ENCODE measurements at places on chromosomes 16 and 17.
A peak's percentile ranks its signal among the peaks of the same experiment; 100 is the strongest.

- peak; percentile 40 for DNase-seq
Measured at GRCh38 chr17:62800585-62800984, 7.5 kb downstream of the MARCHF10 start.

DNA sequence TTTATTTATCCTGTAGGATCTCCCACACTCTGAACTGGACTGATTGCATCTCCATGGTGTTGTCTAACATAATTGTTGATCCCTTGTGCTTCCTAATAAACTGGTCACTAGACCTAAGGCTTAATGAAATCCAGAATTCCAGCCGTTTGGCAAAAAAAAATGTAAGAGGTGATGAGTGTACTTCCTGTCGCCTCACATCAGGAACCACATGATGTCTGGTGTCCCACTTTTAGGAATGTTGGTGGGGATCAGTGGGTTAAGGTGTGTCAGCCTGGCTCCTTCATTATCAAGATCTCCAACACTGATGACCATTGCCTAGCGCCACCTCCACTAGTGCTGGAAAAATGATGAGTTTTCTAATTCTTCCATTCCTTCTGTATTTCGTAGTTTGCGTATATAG is 18.6 kb upstream of the LONP2 start:
- no peak for DNase-seq

GRCh38 chr17:50908860-50909764 is 43.0 kb upstream of the TOB1 start:
- DNase-seq: no peak

- DNase-seq: no peak
Measured at GRCh38 chr17:29126268-29126930, 53.8 kb downstream of the MYO18A start.

DNA sequence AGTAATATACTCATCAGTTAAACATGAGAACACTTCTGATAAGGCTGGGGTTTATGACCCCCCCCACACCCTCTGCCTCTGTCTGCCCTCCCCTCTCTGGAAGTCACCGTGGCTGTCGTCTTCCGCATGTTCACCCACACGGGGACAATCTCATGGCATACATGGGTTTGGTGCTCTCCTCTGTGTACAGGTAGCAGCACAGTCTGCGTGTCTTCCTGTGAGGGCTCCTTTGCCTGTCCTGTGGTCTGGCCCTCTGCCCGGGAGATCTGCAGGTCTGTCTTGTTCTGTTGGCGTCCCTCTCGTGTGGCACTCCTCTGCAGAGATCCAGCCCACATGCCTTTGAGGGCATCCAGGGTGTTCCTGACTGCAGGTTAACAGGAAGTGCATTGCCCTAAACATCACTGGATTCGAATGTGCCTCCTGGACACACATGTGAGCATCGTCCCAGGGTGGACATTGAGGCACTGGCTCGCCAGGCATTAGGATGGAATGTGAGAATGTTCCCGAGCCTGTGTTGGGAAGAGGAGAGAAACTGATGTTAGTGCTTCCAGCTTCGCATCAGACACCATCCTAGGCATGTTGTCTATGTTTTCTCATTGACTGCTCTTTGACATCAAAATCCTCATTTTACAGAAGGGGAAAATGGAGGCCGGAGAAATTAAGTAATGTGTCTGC is 54.5 kb downstream of the NKD1 start:
- peak; percentile 15 for DNase-seq

All from H4 (cell line).